Large intestine (tissue), 12 donors: ENCODE measurements at places on chromosomes 2 and 18. TPM values are rescaled to one million over a fixed set of nuclear protein-coding genes. Genes with fewer than 3 reads are reported as not detected.

DNA sequence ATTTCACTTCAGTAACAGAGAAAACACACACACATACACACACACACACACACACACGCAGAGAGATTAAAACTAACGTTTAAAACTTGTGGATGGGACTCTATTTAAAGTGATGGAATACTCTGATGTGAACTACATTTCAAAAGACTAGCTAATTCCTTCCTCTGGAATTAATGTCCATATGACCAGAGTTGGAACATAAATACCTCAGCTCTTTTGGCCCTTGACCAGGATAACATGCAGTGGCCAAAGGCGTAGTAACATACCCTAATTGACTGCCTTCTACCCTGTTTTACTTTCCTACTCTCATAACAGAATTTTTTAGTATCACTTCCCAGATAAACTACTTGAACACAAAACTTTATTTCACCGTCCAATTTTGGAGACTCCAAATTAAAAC is 671.3 kb upstream of the CHAC2 start:
- DNase-seq: no peak

- DNase-seq: no peak
These were observed 240.3 kb upstream of the FBXO11 start for GRCh38 chr2:48146552-48146951.

- DNase-seq: peak; percentile 35
These were observed 121.4 kb upstream of the MGAT5 start for GRCh38 chr2:134132490-134132857.

GRCh38 chr18:25998461-25998860 is 92.0 kb downstream of the SS18 start:
- DNase-seq: no peak

DNA sequence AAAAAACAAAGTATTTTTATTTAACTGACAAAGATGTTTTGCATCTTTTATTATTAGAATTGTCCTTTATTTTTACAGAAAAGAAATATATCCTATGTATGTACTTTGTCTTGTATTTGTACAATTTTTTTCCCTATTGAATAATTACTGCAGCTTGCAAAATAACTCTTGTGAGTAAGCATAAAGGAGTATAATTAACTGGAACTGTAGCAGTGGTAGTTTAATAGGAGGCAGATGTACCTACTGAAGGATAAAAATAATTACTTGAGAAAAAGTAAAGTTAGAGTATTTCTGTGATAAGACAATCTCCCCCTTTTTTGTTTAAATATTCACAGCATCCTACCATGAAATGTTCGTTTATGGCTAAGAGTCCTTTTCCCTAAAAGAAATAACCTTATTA is 34.7 kb downstream of the EHBP1 start:
- no peak for DNase-seq

- DNase-seq: no peak
These were observed 21.8 kb upstream of the NT5DC4 start for GRCh38 chr2:112698834-112699515.

DNA sequence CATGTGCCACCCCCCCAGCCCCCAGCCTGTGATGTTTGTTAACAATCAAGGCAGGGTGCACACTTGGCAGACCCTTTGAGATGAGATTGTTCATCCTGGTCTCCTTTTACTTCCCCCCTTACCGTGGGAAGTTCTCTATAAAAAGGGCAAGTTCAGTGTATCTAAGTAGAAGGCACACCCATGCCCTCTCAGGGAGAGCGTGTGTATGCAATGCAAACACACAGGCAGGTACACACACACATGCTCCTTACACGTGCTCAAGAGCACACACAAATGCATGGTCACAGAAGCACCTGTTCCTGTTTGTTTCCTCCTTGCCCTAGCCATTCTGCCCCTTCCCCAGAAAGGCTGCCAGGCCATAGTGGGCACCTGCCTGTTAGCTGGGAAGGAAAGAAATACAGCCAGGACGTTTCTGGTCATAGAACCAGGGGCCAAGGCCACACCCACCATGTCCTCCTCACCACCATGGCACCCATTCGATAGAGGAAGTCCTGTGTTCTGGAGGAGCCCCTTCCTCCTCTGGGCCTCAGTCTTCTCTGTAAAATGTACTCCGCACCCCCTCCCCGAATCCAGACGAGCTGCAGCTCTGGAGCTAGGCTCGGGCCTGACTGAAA is 3.1 kb downstream of the ATOH8 start:
- no peak for DNase-seq

- DNase-seq: no peak
These were observed 1.6 kb upstream of the KLF7 start for GRCh38 chr2:207167099-207167923.

DNA sequence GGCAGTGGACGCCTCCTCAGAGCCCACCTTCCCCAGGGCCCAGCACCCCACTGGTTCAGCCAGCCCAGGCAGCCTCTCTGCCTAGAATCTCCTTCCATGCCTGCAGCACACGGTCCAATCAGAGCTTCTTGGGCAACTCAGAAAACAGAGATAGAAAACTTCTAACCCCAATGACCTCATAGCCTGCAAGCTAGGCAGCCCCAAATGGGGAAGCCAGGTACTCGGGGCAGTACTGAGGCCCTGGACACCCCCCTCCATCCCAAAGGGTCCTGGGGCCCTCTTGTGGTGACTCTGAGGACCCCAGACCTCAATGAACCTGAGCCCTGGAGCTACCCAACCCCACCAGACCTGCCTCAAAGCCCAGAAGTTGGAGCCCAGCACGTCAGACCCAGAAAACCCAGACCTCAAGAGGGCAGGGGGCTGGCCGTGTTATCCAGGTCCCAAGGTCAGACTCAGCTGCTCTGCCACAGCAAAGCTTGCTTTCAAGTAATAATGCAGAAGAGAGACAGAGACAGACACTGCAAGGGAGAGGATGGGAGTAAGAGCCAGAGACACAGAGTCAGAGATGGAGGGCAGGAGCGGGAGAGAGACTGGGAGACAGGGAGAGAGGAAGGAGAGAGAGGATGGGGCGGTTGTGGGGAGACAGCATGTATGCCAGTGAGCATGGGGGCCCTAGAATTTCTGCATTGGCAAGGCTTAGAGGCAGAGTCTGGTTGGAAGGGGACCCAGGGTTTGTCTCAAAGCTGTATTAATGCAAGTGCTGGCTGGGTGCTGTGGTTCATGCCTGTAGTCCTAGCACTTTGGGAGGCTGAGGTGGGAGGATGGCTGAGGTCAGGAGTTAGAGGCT is 28.2 kb downstream of the SERTAD2 start:
- DNase-seq: no peak

DNA sequence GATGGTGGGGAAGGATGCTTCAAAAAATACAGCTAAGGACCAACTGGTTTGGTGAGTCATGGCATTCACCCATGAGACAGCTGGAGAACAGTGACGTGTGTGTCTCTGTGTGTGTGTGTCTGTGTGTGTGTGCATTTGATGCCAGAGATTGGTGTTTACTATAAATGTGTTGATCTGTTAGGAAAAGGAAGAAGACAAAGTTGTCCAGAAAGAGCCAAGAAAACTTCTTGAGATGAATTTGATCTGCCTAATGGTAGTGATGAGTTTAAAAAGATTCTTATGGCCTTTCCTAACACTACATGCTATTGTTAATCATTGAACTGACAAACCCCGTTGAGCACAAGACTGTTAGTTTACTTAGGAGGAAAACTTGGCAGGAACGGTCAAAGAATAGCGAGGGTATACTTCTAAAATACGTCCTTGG is 36.4 kb upstream of the IL1R1 start:
- DNase-seq: no peak

GRCh38 chr2:152055366-152056108 is 43.3 kb downstream of the CACNB4 start:
- DNase-seq: no peak

Gene KRTCAP3
- 55.5 TPM for polyA plus RNA-seq

Gene CCNT2
- 46.9 TPM for polyA plus RNA-seq

Gene SCN9A
- 7.3 TPM for polyA plus RNA-seq

Gene GALNT5
- 14.3 TPM for polyA plus RNA-seq

Gene MREG
- polyA plus RNA-seq: 5.5 TPM

Gene ZNF396
- polyA plus RNA-seq: 2.8 TPM

Gene STEAP3
- 1.4 TPM for polyA plus RNA-seq
